ENCODE measurements at places on chromosomes 13 and 19.
A peak's percentile ranks its signal among the peaks of the same experiment; 100 is the strongest.

- no peak for DNase-seq
These were observed 25.5 kb downstream of the KBTBD6 start for GRCh38 chr13:41107104-41107571.

- peak; percentile 95 for DNase-seq
These were observed at the start of gene ANKRD27 for GRCh38 chr19:32674931-32675719. ANKRD27 (minus strand) TSS chr19:32675180; CDS start chr19:32659015, 16,165 bp downstream.

GRCh38 chr19:5960005-5961001 lies 17.6 kb downstream of the RANBP3 start:
- DNase-seq: no peak

GRCh38 chr19:4606921-4607678 lies 32.2 kb upstream of the TNFAIP8L1 start:
- DNase-seq: no peak

DNA sequence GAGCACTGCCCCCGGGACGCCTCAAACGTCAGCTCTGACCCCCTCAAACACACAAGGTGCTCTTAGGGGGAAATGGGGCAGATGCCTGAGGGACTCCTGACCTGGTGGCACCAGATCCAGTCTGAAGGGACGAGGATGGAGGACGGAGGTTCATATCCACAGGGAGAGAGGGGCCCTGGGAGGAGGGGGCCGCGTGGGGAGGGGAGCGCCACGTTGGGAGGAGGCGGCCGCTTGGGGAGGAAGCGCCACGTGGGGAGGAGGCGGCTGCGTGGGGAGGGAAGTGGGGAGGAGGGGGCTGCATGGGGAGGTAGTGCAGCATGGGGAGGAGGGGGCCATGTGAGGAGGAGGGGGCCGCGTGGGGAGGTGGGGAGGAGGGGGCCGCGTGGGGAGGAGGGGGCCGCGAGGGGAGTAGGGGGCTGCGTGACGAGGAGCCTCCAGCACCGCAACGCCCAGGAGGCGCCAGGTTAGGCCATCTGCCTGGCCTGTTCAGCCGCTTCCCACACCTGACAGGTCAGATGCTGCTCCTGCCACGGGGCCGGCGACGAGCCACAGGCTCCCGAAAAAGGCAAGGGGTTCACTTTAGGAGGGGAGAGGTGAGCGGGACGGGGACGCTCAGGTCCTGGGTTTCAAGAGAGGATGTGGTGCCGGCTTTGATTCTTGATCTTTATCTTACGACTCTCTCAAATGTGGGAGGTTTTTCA lies 36.7 kb upstream of the C13orf46 start:
- DNase-seq: no peak

- no peak for DNase-seq
These were observed 48.0 kb upstream of the KATNAL1 start for GRCh38 chr13:30355384-30355699.

DNA sequence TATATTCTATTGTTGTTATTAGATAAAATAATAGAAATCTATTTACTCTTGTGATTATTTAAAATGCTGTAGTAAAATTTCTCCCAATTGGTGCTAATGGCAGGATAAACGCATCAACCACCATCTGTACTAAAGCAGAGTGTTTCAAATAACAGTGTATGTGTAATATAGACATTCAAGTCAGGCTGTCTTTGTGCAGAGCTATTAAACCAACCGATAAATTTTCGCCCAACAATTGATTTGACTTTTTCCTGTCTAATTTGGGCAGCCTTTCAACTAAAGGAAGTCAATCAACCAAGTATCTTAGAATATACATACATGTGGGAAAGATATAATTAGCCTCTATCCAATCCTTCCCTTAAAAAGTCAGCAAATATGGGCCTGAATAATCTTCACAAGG lies 5.8 kb downstream of the AMER2 start:
- DNase-seq: no peak

DNA sequence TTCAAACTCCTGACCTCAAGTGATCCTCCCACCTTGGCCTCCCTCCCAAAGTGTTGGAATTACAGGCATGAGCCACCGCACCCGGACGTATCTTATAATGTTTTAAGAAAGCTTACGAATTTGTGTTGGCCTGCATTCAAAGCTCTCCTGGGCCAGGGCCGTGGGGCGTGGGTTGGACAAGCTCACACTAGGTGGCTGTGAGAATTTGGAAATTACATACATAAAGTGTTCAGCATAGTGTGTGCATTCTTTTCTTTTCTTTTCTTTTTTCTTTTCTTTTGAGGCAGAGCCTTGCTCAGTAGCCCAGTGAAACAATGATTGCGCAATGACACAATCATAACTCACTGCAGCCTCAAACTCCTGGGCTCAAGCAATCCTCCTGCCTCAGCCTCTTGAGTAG lies 2.6 kb downstream of the ZSWIM4 start:
- DNase-seq: no peak

DNA sequence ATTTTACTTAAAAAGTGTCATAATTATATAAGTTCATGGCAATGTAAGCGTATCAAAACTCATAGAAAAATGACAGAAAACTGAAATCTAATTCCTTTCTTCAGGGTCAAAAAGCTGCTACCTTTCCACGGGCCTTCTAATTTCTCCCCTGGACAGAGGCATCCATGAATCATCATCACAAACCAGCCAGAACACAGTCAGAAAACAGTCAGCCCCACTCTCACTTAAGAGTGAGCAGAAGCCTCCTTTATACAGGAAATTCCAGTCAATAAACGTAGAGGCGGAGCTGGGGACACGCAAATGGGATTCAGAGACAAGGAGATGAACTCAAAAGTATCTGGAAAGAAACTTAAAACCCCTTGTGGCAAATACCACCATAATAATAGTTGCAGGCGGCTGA lies 54.2 kb upstream of the ABCC4 start:
- DNase-seq: no peak

- DNase-seq: no peak
These were observed 445.9 kb downstream of the ZNF536 start for GRCh38 chr19:30817965-30818567.

DNA sequence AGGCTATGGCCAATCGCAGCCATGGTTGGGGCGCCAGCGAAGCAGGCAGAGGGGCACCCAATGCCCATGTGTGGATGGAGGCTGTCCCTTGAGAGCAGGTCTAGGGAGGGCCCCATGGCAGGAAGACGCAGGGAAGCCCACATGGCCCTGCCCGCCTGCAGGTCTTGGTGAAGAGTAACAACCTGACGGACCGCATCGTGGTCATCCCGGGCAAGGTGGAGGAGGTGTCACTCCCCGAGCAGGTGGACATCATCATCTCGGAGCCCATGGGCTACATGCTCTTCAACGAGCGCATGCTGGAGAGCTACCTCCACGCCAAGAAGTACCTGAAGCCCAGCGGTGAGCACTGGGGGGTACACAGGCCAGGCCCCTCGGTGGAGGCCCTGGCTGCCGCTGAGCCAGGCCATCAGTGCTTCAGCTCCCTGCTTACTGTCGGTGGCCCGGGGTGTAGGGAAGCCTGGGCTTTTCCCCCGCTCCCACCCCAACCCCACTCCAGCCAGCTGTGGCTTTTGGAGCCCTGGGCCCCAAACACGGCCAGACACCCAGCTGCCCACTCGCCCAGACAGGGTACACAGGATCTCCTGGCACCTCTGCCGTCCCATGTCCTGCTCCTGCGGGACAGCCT lies 14.6 kb downstream of the YIPF2 start:
- DNase-seq: no peak

GRCh38 chr13:112178769-112179168 lies 111.8 kb downstream of the SOX1 start:
- DNase-seq: no peak

DNA sequence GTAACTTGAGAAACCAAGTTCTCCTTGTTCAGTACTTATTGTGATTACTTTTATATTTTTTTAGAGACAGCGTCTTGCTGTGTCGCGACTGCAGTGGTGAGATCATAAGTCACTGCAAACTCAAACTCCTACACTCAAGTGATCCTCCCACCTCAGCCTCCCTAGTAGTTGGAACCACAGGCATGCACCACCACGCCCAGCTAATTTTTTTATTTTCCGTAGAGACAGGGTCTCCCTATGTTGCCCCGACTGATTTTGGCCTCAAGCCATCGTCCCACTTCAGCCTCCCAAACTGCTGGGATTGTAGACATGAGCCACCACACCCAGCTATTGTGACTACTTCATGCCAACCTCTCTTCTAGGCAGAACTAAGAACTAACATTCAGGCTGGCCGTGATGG lies 8.3 kb downstream of the C19orf53 start:
- no peak for DNase-seq

Data from stimulated activated CD4-positive, alpha-beta T cell treated with anti-CD3 and anti-CD28 coated beads, Interleukin-1b, Interleukin-23, amount 100 ng/mL, for 1 hour (primary cell).